Occipital lobe (tissue), 3 donors: ENCODE measurements at places on chromosomes 11 and 22. TPM values are rescaled to one million over a fixed set of nuclear protein-coding genes. Genes with fewer than 3 reads are reported as not detected.
A peak's percentile ranks its signal among the peaks of the same experiment; 100 is the strongest.

GRCh38 chr11:119533921-119534736 is 111.2 kb upstream of the THY1 start:
- DNase-seq, result peak; percentile 78

DNA sequence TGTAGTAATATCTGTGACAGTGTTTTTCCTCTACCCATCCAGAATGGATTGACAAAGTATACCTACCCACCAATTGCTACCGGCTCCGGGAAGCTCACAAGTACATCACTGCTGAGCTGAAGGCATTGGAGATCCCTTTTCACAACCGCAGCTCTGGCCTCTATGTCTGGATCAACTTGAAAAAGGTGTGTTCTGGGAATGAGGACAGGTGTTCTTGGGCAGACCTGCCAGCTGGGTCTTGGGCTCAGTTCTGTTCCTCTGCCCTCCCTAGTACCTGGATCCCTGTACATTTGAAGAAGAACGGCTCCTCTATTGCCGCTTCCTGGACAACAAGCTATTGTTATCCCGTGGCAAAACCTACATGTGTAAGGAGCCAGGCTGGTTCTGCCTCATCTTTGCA is 7.8 kb upstream of the ACCS start:
- DNase-seq, result no peak

The GTSE1 gene
- total RNA-seq, result 1.1 TPM

GRCh38 chr11:121347813-121348212 is 55.2 kb downstream of the SC5D start:
- DNase-seq, result no peak

The SC5D gene
- 159 TPM for total RNA-seq
